ENCODE measurements at places on chromosomes 5 and 9.

DNA sequence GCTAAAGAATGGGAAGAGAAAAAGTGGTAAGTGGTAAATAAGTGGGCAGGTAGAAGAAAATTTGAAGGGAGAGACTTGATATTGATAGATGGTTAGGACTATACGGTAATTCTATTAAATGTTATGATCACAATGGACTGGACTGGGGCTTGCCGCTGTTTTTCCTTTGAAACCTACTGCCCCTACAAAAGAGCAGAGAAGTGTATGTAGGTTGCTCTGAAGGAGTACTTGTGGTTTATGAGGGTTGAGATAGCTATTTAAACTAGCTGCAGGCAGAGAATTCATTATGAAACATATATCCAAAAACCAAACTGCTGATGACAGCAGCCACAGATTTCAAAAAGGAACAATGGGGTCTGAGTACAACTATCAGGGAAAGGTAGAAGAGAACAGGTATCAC, 16.8 kb upstream of the HK3 start:
- DNase-seq, result no peak

GRCh38 chr5:138622051-138622450, 46.9 kb upstream of the HSPA9 start:
- no peak for DNase-seq

DNA sequence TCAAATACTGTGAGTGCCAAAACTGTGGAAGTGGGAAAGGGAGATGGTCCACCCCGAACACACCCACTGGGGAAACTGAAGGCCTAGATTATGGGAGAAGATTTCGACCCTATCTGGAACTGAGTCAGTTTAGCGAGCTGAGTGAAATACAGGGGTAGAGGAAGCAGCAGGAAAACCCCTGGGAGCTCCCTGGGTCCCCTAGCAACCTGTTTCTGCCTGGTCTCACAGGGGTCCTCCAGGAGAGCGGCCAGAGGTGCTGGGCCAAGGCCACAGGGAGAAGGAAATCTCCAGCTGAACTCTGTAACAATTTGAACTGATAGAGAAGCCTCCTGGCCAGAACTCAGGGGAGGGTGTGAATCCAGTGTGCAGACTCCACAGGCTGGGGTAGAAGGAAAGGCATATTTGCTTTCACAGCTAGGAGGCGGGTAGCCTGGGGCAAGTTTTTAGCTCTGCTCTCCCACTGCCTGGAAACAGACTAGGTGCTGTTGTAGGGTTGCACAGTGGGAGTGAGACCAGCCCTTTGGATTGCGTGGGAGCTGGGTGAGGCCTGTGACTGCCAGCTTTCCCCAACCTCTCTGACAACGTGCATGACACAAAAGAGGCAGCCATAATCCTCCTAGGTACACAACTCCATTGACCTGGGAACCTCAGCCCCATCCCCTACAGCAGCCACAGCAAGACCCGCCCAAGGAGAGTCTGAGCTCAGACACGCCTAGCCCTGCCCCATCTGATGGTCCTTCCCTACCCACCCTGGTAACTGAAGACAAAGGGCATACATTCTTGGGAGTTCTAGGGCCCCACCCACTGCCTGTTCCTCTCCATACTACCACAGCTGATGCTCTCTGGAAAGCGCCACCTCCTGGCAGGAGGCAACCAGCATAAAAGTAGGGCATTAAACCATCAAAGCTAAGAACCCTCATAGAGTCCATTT, 78.8 kb upstream of the GPBP1 start:
- DNase-seq, result no peak

DNA sequence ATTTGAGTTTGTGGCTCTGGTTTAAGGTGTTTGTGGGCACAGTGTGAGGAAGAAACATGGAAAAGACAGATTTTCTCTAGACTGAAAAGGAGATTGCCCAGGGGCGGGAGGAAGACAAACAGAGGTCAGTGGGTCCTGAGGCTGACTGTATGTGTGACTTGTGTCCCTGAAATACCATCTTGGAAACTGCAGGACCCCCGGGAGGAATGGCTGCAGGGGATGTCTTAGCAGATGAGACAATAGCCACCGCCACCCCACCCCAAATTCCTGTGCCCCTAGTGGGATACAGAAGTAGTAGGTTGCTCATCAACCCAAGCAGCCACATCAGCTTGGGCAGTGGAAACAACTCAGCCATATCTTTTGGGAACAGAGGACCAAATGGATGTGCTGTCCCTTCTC, 1.7 kb upstream of the PSAT1 start:
- no peak for DNase-seq

- DNase-seq, result no peak
Observed at GRCh38 chr5:66138637-66139317, 5.3 kb upstream of the SREK1 start.

GRCh38 chr5:28468166-28468565, 1429.8 kb upstream of the CDH9 start:
- no peak for DNase-seq

GRCh38 chr5:118776755-118777154, 211.6 kb downstream of the DTWD2 start:
- no peak for DNase-seq

DNA sequence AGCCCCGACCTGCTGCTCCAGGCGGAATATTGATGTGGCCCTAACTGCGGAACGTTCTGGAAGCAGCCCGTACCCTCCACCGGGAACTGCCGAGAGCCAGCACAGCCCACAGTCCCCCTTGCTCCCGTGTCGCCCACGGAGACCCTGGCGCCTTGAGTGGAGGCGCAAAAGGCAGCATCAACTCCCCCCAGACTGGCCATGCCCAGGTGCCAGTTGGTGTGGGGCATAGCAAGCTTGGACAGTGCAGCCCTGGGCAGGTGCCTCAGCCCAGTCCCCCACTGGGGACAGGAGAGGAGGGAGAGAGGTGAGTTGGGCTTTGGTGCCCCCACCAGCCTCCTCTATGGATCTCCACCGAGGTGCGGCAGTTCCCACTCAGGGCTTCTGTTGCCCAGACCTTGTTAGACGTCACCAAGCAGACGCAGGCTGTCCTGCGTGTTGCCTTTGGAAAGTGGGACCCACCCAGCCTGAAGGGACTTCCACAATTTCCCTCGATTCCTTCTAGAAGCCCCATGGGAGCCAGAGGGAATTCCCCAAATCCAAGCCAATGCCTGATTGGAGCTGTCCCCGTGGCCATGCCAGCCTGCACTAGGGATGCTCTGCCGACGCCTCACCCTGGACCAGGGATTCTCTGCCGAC, 19.8 kb upstream of the NRARP start:
- no peak for DNase-seq

- no peak for DNase-seq
Observed at GRCh38 chr5:20656262-20656661, 668.3 kb upstream of the CDH18 start.

DNA sequence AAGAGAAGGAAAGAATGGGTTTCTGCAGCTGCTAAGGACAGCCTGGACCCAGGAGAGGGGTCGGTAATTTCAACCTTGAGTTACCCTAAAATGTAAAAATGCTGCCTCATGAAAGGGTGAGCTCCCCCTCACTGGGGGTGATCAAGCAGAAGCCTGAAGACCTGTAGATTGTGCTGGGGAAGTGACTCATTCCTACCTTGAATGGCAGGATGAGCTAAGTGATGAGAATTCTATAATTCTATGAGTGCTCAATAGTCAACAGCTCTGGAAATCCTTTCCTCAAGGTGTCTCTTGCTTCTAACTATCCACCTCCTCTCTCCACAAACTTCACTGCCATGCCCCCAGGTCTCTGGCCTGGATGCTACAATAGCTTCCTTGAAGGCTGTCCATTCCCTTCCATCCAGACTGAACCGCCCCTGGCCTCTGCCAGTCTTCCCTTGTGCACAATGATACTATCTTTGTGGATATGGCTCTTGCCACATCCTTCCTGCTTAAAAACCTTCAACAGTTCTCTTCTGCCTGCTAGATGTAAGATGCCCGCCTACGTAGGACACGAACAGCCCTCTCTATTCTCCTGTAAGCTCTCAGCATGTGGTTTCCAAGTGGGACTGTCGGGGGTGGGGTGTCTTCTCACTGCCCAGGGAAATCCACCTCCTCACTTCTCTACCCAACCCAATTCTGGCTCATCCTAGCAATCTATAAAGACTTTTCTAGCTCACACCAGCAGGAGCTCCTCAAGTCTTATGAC, 50.6 kb downstream of the PTPN3 start:
- DNase-seq, result no peak

- peak; percentile 40 for DNase-seq
Observed at GRCh38 chr5:154118385-154118784, 72.1 kb upstream of the GALNT10 start.

- DNase-seq, result no peak
Observed at GRCh38 chr5:81269751-81270393, 31.5 kb upstream of the ZCCHC9 start.
